ENCODE measurements at places on chromosomes 7 and 10.

- DNase-seq = no peak
These were observed 97.2 kb upstream of the SEMA3A start for GRCh38 chr7:84291756-84292155.

DNA sequence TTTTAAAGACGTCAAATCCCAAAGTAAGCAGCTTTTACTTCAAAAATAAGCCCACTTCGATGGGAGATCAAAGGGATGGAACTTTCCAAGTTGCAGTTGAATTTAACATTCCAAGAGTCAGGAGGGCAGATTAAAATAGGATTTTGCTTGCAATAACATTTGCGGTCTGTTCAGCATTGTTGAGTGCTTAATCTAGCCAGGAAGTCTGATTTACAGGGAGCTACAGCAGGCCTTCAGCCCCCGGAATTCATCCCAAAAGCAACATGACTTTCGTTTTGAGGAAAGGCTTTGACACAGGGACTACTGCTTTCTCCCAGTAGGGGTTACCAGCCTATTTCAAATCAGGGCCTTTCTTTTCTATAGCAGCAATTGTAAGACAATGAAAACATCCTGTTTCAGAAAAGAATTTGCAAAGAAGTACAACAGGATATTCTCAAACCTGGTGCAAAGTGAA lies 279.6 kb upstream of the PITRM1 start:
- no peak for DNase-seq

DNA sequence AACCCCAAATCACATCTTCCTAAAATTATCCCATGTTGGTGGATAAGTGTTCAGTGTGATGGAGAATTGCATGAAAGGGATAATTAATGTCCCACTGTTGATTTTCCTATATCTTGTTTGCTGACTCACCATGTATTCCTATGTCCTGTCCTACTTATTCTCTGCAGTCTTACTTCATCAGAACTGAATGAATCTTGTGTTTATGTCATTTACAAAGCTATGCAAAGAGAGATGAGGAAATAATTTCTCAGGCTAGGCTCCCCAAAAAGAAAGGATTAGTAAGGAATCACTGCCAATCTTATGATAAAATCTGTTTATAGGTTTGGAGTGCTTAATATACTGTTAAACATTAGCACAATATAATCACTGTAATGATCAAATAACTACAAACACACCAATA lies 360.8 kb downstream of the CRPPA start:
- no peak for DNase-seq

GRCh38 chr10:14052931-14053330 lies 277.8 kb downstream of the FRMD4A start:
- no peak for DNase-seq

DNA sequence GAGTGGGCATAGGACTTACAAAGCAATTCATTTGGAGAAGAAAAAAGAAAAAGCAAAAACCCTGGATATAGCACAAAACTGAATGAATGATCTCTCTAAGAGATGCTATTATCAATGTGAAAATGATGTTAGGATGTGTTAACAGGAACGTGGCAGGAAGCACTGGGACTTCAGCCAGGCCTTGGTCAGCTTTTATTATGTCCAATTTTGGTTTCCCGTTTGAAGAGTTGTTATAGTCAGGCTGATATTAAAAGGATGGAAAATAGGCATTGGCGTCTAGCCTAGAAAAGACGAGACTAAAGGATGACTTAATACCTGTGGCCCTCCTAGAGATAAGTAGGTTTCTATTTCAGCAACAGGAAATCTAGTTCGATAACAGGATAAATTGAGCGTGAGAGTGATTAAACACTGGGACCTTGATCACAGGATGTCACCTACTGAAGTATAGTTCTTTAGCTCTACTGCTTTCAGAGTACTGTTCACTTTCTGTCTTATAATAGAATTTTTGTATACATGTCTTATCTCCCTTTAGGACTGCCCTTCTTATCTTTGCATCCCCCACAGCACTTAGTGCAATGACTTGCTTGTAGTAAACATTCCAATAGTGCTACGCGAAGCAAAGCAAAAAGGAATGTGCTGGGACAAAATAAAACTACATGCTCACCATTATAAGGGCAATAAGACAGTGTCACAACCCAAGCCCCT lies 99.8 kb upstream of the AGBL3 start:
- no peak for DNase-seq

DNA sequence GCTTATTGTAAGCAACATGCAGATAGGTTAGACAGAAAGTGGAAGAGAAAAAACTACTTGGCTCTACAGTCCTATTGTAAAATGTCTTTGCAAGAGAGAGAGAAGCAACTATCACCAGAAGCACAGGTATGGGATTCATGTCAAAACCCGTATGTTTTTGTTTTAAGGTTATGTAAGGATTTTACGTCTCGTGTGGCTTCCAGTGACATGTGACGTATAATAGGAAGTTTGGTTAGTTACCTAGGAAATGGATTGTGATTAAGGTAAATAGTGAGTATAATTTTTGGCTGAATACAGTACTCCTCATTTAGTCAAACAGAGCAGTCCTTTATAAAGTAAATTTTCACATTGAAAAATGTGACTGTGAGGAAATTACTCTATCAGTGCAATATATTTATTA lies 62.0 kb downstream of the PHF14 start:
- DNase-seq = peak; percentile 2

DNA sequence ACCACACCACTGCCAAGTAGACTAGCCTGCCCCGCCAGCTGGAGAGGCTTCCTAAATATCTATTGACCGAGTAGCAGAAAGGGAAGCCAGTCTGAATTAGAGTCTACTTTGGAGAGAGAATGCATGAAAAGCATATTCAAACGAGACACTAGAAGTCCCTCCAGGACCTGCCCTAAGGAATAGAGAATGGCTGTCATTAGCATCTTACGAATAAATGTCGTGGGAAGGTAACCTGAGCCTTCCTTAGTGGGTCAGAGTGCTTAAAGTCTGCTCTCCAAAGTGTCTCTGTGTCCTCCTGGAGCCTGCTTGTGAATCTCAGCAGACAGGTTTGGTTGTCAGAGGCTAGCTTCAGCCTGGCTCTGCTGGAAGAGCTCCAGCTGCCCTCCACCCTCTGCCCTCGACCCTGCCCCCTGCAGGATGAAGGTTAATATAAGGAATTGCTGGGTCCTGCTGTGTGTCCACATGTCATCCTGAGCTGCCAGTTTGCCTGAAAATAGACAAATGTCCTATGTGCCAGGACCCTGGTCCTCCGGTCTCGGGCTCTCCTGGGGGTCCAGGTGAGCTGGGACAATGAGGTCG lies 33.4 kb downstream of the FAM241B start:
- no peak for DNase-seq

GRCh38 chr7:155530601-155531000 lies 15.8 kb downstream of the CNPY1 start:
- DNase-seq = no peak

DNA sequence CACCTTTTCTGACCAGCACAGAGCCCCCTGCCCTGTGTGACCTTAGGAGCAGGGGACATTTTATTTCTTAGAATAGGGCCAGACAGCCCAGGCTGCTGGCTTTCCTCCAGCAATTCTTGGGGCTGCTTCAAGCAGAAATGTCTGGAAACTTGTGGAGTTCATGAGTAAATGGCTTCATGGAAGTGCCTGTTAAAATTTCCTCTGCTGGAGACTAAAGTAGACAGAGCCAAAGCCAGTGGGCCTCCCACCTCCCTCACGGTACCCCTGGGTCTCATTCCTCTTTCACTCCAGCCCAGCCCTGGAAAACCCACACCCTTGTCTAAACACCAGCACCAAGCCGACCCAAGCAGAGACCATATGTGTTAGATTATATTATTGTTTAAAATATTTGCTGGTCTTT lies 505.5 kb upstream of the ZMIZ1 start:
- no peak for DNase-seq

DNA sequence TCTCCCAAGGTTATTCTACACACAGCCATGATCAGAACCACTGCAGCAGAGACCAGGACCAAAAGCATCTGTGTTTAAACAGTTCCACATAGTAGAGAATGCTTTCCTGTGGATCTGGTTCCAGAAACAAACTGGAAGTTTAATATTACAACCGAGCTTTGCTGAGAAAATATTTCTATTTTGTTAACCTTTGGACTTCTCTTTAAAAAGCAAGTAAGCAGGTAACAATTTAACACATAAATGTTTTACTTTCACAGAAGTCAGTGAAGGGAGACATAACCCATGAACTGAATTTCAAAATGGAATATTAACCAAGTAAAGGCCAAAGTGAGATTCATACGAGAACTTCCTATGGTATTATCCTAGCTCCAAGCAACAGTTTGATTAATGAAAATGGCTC lies 98.6 kb upstream of the PHYHIPL start:
- DNase-seq = no peak

DNA sequence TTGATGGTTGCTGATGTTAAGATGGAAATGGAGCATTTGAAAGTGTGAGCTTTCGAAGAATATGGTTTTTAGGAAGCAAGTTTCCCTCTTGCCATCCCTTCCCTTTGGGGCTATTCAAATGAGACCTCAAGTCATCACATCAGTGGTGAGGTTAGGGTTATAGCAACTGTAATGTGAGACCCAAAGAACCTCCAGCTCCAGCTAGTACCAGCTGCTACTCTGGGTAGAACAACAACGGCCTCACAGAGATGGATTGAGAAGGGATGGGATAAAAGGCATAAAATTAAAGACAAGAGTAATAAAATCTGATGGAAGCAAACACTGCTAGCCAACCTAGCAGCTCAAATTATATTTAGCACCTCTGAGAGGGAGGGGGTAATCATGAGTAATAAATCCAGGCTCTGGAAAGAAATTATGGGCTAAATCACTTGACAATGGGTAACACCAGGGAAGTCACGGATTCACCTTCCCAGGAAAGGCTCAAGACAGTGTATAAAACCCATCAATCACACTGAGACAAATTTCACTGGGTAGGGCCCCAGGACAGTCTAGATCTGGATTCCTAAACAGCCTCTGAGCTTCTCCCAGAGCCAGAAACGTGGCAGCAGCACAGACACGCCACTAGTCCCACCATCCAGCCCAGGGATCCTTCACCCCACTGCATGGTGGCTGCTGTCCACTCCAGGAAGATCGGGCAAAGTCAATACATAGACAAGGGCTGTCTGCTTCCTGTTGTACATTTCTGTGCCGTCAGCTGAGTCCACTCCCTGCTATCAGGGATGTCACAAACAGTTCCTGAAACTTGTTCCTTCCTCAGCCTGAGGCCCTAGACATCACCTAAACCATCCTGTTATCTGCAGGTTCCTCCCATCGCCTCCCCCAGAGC lies 151.1 kb downstream of the GFRA1 start:
- DNase-seq = no peak

DNA sequence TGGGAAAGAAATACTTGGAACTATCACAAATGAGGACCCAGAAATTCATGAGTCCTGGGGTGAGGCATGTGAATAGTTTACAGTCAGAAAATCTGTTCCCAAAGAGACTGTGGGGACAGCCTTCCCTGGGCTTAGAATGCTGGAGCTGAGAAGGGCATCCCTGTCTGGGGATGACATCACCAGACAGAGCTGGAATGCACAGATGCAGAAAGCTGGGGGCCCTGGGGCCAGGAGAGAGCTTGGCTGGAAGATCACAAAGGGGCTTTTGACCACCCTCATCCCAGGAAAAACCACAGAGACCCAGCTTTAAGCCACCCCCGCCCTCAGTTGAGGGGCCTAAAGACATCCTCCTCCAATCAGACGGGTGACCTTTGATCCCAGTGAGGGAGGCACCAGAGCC lies 264.5 kb downstream of the PLXNA4 start:
- DNase-seq = no peak

- DNase-seq = no peak
These were observed 242.5 kb downstream of the CELF2 start for GRCh38 chr10:11260170-11260569.

Measured in CD4-positive, alpha-beta memory T cell (primary cell).